Activated T-helper 2 cell treated with anti-CD3 and anti-CD28 coated beads, Interferon-gamma antibody, Interleukin-2, Interleukin-4, amounts not matched to agents 10 μg/mL and 5 μg/mL and 100 μg/mL, durations not matched to agents 14 hours and 24 hours and 36 hours (primary cell): ENCODE measurements at places on chromosomes 1 and 21.

DNA sequence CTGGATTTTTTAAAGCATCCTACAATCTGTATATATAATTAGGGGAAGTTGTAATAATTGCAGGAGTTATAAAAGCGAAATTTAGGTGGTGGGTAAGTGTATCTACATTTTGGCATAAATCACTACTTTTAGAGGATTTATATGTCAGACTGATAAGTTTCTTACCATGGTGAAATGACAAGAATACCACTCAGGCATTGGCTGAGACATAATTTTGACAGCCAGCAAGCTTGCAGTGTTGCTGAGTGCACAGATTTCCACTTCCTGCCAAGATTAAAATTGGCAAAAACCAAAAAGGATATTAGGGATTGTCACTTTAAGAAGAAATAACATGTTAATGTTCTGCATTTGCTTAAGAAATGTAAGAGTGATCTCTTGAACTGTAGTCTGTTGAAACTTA, 28.2 kb downstream of the NFIA start:
- H3K4me1 ChIP-seq, result no peaks in the 10 kb centered on the region
- H3K27me3 ChIP-seq, result peaks cover 5% of the 10 kb centered on the region
- H3K27ac ChIP-seq, result no peak overlapping the region
- DNase-seq, result no peak

- peaks cover 2% of the 10 kb centered on the region for H3K27me3 ChIP-seq
- H3K36me3 ChIP-seq, result no peaks in the 10 kb centered on the region
- H3K4me1 ChIP-seq, result peaks cover 13% of the 10 kb centered on the region
- DNase-seq, result no peak
- H3K27ac ChIP-seq, result no peak overlapping the region
Observed at GRCh38 chr21:46054451-46054881, 43.4 kb upstream of the COL6A2 start.

DNA sequence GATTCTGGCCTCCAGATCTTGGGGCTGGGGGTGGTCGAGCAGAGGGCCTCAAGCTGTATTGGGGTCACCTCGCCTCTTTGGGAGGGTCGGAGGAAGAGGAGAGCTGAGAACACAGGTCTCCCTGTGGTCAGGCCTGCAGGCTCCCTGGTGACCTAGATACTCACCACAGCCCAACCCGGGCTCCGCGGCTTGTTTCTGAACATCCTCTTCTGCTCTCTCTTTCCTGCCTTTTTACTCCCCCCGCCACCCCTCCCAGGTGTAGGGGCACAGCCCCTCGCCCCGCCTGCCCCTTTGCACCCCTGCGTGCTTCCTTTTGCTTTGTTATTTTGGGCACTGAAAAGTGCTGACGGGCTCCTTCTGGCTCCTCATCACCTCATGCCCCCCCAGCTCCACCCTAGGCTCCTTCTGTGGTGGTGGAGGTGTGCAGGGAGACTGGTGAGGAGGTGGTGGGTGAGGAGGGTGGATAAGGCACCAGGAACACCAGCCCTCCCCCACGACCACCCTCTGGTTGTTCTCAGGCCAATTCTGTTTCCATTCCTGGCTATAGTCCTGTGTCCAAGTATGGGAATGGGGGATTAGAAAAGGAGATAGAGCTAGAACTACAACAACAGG, 10.6 kb upstream of the LINGO4 start:
- H3K27me3 ChIP-seq, result no peaks in the 10 kb centered on the region
- no peaks in the 10 kb centered on the region for H3K36me3 ChIP-seq
- no peak overlapping the region for H3K4me3 ChIP-seq
- no peak overlapping the region for H3K27ac ChIP-seq
- peaks cover 21% of the 10 kb centered on the region for H3K4me1 ChIP-seq

DNA sequence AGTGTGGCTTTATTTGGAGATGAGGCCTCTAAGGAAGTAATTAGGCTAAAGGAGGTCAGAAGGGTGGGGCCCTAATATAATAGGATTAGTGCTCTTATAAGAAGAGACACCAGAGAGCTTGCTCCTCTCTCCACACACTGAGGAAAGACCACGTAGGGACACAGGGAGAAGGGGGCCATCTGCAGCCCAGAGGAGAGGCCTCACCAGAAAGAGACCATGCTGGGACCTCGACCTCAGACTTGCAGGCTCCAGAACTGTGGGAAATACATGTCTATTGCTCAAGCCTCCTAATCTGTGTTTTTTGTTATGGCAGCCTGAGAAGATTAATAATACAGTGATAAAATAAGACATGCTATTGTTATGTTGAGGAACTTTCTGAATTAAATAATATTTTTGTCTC, 8.3 kb downstream of the RCAN1 start:
- H3K4me3 ChIP-seq, result no peak overlapping the region
- DNase-seq, result no peak
- H3K27me3 ChIP-seq, result peaks cover 1% of the 10 kb centered on the region
- H3K36me3 ChIP-seq, result no peaks in the 10 kb centered on the region
- H3K4me1 ChIP-seq, result no peaks in the 10 kb centered on the region

DNA sequence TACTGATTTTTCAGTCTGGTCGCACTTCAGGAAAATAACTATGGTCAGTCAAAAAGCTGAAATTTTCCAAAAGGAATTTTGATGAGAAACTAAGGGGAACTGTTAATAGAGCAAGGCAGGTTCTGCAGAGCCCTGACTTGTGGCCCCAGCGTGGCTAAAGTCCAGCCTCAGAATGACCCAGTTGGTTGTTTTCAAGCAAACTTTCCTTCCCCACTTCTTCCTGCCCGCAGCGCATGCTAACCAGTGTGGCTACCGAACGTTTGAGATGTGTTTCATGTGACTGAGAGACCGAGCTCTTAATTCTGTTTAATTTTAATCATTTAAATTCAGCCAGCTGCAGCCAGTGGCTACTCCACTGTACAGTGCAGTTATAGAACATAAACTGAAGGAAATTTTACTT, 6.2 kb upstream of the IL10RB start:
- H3K4me1 ChIP-seq, result peaks cover 42% of the 10 kb centered on the region
- no peak overlapping the region for H3K4me3 ChIP-seq
- DNase-seq, result no peak
- H3K27me3 ChIP-seq, result no peaks in the 10 kb centered on the region
- no peak overlapping the region for H3K27ac ChIP-seq

DNA sequence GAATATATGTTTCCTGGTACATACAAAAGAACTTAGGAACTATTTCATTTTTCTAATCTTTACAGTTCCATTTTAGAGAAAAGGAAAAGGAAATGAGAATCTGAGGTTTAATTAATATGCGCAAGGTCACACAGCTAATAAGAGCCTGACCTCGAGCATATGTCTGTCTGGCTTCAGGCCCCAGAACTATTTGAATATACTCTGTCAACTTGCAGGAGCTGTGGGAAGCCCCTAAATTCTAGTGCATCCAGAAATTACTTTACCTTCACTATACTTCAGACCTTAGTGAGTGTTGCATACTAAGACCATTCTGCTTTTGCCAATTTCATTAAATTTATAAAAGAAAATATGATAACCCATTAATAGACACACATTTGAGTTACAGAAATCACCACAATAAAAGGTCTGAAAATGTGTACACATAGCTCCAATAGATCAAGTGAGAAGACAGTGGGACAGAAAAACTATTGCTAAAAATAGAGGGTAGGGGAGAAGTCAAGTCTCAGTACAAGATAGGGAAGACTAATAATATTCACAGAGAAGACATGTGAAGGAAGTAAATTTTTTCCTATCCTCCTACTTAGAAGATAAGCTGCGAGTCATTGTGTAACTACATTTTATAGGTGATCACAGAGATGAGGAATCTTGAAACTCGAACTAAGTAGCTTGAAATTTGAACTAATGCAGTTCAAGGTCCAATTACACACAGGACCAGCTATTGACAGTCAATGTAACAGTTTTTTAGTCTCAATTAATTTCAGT, 3.8 kb downstream of the RGS13 start:
- H3K27me3 ChIP-seq, result peaks cover 7% of the 10 kb centered on the region
- DNase-seq, result no peak
- H3K4me1 ChIP-seq, result peaks cover 11% of the 10 kb centered on the region
